ENCODE measurements at places on chromosomes 7 and 10.
A peak's percentile ranks its signal among the peaks of the same experiment; 100 is the strongest.

- DNase-seq = no peak
These were observed 5.0 kb downstream of the MXI1 start for GRCh38 chr10:110212119-110213006.

DNA sequence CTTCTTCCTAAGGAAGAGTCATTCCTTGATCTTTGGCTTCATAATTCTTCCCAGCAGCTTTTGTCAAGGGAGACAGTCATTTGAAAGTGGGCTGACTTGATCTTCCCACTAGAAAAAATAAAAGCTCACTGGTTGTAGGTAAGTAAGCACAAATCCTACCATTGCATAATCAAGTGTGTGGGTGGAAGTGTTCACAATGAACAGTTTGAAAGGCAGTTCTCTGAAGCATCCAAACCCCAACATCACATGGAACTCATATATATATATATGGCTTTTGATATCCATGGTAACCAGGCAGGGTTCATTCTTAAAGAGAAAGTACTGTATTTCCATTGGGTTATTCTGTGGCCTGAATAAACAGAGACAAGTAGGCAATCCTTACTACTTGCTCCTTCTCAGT, 51.6 kb downstream of the ARMH3 start:
- DNase-seq = no peak

DNA sequence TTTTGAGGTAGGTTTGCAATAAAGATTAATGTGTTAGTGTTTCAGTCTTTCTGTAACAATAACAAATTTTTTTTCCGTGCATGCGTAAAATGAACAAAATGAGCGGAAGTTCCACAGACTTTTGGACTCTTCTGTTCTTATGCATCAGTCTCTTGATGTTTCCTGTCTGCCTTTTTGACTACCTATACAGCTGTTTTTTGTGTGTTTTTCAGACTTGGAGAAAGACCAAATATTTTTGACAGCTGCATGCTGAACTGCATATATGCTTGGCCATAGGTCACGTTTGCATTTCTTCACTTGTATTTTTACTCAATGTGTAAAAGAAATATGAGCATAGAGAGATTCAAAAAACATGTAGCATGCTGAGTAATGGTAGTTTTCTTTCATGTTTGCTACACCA, 119.3 kb downstream of the BBS9 start:
- no peak for DNase-seq

DNA sequence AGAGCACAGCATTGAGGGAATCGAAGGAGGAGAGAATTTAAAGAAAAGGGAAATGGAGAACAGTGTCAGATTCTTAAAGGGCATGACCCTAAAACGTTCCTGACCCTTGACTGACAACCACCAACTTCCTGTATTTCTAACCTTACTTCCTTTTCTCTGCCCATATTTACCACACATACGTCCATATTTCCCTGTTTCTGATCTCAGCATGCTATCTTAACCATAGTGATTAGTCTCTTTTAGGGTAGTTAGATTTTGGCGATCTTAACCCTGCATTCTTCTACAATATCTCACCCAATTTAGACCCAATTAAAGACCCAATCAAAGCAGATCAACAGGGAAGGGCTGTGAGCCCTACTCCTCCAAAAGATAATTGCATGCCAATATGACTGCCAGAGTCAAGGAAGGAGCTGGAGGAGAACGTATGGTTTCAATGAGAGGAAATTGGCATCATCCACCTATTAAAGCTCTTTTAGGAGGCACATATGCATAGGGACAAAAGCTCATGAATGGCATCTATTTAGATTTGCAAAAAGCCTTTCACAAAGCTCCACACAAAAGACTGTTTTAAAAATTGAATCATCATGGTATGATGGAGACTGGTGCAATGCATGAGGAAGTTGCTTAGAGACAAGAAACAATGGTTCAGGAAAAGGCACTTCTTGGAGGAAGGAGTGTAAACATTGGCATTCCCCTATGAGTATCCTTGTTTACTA, 49.0 kb upstream of the ARHGAP12 start:
- DNase-seq = no peak

DNA sequence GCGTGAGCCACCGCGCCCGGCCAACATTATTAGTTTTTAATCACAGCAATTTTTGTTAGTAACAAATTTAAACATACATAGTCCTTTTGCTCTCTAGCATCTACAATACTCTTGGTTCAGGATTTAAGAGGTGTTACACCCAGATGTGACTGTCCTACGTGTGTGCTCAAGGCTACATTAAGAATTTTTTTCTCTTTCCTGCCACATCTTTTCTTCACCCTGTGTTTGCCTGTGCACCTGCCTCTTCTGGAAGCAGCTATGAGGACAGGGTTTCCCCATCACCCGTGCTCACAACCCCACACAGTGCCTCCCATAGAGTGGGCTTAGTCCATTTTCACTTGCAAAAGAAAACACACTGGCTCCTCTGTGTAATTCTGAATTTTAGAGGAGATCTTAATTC, 186.7 kb upstream of the KLF6 start:
- DNase-seq = no peak

DNA sequence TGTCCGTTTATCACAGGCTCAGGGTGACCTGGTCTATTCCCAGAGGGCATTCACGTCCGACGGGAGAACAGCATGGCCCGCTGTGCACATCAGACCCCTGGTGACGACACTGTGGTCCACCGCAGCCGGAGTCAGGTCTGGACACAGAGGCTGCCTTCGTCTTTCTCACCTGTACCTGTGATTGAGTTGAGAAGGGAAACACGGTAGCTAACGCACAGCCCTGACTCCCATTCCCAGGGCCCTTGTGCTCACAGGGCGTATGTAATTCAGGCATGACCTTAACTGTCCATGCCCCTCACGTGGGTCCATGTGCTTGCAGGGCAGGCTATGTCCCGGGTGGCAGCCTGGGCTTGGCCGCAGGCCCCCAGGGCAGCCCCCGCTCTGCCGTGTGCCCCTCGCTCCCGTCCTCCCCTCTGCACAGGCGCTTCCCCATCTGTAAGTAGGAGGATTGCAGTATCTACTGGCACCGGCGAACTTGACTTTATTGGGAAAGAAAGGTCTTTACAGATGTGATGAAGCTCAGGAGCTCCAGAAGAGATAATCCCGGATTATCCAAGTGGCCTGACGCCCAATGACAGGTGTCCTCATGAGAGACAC, 221.3 kb upstream of the TCERG1L start:
- DNase-seq = no peak

DNA sequence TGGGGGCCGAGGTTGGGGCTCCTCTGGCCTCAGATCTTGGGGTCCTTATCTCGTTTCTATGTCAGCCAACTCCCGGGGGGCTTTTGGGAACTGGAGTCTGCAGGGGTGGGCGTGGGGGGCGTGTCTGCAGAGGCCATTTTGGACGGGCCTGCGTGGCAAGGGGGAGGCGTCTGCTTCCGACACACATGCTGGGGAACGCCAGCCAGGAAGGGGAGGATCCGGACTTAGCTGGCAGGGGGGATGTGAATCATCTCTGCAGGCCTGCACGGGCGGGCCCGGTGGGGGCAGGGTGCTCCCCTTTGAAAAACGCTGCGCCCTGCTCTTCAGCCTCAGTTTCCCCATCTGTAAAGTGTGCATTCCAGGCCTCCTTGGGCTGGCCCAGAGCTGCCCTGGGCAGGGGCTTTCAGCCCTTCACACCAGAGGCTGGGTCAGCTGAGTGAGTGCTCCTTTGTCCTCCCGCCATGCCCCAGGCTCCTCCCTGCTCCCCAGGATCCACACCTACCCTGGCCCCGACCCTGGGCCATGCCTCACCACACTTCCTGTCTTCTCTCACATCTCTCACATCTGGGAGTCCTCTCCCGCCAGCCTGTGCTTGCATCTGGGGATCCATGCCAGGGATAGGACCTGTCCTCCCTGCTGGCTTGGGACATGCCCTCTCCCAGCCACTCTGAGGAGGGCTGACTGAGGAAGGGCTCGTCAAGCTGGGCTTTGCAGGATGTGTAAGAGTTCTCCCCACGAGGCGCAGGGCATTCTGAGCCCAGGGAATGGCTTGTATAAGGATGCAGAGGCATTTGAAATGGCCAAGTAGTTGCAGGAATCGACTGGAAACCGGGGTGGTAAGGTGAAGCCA, 172.6 kb upstream of the TNRC18 start:
- peak; percentile 94 for DNase-seq

GRCh38 chr10:50324046-50324445, 72.7 kb upstream of the ASAH2 start:
- no peak for DNase-seq

DNA sequence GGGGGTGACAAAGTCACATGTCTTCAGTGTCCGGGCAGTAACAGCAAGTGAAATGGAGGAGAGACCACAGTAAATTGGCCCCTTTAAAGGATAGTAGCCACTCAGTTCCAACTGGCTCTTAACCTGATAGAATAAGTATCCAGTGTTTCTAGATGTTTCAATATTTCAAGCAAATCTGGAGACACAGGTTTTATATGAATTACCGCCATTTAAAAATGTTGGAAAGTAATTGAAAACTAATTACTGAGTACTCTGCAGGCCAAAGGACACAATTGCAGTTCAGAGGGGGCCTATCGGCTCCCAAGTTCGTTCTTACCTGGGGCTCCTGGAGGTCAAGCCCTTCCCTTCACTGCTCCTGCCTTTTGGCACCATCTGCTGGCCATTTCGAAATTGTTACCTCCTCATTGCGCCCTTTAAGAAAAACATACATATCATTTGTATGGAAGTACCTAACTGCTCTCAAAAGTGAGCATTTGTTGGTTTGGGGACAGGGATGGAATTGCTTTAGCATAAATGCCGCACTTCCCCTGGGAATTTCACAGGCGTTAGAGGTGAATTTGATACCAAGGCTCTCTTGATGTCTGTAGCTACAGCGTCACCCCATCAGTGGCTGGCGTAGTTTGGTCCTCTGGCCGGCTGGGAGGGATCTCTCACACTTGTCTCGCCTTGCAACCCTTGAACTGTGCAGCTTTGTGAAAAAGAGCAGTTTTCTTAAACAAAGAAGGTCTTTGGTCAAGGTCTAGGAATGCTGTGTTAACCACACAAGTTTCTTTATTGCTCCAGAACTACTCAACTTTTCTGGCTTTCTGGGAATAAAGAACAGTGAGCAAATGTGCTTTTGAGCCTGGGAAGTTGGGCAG, 220.0 kb downstream of the ARHGAP21 start:
- DNase-seq = no peak

DNA sequence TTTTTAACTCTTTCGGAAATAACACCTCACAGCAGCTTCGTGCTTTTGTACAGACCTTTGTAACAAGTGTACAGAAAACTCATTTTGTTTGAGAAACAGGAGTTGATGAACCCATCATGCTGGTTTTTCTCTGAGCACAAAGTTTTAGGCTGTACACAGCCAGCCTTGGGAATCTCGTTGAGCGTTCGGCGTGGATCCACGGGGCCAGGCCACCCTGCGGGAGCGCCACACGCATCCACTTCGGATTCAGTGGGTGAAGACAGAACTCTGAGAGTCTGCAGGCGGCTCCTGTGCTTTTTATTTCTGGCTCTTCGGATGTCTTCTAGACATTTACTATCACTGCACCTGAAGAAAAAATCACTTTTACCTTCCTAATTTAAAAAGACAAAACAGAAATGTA, 131.2 kb downstream of the SMURF1 start:
- no peak for DNase-seq

DNA sequence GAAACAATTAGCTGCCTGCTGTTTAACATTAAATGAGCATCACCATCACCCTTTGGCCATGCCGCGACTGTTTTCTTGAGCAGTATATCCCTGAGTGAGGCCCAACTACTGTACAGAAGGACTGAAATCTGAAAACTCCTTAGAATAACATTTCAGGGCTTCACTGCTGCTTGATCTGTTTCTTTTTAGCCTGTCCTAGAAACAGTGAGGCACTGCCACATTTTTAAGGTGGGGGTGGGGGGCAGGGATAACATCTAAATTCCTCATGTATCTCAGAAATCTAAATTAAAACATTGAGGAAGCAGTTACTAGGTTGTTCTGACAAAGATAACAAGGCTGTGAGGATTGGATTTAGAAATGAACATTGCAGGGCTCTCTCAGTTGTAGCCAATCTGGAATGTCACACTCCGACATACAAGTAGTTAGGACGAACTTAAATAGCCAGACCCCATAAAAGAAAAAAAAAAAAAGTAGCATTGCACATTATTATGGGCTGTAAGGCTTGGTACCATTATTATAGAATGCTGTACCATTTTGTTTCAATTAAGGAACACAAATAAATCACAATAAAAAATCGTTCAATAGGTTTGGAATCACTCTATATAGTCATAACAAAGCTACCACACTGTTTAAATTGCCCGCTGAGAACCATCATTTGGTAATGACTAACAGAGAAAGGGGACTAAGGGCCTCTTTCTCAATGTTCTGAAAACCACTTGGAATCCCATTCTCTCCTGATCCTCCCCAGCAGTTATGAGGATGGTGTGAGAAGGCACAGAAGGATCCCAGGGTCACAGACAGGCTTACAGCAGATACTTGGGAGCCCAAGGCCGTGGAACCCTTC, 256.1 kb downstream of the INHBA start:
- no peak for DNase-seq

- no peak for DNase-seq
These were observed 10.4 kb downstream of the PMPCB start for GRCh38 chr7:103307503-103308231.

DNA sequence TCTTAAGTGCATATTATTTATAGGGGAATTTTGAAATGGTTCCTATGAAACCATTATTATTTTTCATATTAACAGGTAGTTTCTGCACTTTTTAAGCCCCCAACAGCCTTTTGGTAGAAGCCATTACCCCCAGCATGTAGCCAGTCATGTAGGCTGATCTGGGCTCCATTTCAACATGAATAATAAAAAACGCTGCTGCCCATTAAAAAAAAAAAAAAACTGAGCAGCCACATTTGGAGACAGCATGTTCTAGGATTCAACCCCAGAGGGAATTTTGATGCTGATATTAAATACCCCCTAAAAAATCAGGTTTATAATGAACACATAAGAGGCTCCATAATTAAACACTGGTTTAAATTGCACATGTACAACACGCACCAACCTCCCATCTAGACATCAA, 181.3 kb downstream of the RTKN2 start:
- DNase-seq = no peak

- DNase-seq = no peak
These were observed 251.2 kb downstream of the BAMBI start for GRCh38 chr10:28928484-28928883.

GRCh38 chr7:157985636-157986035, 602.0 kb downstream of the PTPRN2 start:
- no peak for DNase-seq

DNA sequence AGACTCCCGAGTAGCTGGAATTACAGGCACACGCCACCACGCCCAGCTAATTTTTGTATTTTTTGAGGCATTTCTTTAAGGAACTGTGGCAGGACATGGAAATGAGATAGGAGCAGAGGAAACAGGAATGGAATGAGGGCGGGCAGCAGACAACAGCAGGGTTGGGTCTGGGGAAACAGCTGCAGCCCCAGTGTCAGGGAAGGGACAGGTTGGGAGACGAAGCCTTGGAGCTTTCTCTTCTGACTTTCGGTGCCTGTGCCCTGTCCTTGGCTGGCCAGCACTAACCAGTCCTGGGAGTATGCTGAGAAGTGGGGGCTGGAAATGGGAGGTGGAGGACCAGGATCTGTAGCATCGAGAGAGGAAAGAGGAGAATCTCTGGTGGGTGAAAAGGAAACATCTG, 47.4 kb downstream of the ATOH7 start:
- no peak for DNase-seq

DNA sequence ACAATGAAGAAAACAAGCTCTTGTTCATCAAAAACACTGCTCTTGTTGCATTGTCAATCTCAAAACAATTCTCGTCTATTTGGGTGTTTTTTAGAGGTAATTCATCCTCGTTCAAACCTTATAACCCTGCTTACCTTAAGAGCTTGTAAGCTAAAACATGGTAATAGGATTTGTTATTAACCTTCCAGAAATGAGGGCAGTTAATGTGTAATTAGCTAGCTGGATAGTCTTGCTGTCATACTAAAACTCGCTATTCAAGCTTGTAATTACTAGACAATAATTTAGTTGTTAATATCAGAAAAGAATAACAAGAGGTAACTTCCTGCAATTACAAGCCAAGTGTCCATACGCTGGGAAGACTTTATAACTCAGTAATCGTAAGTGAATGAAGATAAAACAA, 101.6 kb downstream of the UBE2H start:
- no peak for DNase-seq
